Large intestine (tissue), 12 donors: ENCODE measurements at places on chromosomes 2 and 18. TPM values are rescaled to one million over a fixed set of nuclear protein-coding genes. Genes with fewer than 3 reads are reported as not detected.

GRCh38 chr2:109558076-109558882 lies 55.5 kb downstream of the SEPTIN10 start:
- DNase-seq: peak; percentile 67

DNA sequence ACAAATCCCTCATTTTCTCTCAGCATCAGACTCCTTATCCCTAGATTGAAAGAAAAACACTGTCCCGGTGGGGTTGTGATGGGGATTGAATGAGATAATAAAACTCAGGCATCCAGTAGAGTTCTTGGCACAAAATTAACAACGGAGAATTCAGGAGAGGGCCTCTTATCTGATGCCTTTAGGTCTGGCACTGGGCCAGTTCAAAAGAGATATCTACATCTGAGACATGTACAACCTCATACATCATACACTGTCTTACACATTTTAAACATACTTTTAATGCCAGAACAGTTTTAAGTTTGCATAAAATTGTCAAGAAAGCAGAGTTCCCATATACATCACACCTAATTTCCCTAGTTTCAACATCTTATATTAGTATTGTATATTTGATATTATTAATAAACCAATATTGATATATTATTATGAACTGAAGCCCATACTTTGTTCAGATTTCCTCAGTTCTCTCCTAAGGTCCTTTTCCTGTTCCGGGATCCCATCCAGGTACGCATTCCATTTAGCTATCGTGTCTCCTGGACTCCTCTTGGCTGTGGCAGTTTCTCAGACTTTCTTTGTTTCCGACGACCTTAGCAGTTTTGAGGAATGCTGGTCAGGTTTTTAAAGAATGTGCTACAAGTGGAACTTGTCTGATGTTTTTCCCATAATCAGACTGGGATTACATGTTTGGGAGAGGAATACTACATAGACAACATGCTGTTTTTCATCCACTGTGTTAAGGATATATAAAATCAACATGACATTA lies 27.8 kb downstream of the NXPH2 start:
- DNase-seq: no peak

DNA sequence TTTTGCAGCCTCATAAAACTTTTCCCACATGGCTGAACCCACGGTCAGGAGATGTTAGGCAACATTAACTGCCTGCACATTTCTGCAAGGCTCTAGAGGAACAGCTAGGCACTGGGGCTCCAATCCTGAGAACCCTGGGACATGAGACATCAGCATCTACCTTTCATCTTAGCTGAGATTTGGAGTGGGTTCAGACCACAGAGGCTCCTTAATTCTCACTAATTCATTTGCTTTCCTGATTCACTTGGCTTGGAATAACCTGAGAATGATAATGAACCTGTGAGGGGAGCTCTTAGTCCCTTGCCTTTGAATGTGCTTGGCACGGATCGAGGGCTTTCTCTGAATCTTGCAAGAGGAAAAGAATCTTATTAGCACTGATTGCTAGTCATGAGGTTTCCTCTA lies 266.2 kb downstream of the FIGN start:
- no peak for DNase-seq

DNA sequence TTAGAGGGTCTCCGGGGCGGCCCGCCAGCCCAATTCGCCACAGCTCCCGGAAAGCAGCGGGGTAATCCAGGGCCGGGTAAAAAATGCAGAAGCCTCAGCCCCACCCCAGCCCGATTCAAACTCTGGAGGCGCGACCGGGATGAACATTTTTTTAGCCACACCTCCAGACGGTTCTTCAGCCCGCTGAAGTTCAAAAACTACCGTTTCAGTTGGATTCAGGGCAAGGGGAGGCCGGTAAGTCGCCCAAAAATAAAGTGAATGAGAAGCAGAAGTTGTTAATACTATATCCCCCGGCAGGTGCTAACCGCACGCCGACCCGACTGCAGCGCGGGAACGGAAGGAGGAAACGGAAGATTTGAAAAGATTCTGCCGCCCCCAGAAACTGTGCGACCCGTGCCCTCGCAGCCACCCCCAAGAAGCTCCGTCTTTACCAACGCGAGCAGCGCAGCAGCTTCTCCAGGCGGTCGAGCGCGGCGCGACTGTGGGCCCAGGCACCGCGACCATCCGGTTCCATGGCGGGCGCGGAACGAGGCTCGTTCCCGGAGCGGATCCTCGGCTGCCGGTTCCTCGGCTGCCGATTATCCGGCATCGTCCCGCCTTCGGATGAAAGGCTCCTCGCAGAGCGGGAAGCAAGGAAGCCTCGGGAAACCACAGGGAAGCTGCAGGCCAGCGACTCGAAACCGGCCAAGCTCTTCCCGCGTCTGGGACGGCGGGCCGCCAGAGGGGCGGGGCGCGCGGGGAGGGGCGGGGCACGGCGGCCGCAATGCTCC lies at the start of gene BARD1:
Gene BARD1, minus strand, starts transcription at position 703 of the 770 bp plus-strand sequence. Its CDS starts 114 bp downstream, at position 589.
- no peak for DNase-seq

DNA sequence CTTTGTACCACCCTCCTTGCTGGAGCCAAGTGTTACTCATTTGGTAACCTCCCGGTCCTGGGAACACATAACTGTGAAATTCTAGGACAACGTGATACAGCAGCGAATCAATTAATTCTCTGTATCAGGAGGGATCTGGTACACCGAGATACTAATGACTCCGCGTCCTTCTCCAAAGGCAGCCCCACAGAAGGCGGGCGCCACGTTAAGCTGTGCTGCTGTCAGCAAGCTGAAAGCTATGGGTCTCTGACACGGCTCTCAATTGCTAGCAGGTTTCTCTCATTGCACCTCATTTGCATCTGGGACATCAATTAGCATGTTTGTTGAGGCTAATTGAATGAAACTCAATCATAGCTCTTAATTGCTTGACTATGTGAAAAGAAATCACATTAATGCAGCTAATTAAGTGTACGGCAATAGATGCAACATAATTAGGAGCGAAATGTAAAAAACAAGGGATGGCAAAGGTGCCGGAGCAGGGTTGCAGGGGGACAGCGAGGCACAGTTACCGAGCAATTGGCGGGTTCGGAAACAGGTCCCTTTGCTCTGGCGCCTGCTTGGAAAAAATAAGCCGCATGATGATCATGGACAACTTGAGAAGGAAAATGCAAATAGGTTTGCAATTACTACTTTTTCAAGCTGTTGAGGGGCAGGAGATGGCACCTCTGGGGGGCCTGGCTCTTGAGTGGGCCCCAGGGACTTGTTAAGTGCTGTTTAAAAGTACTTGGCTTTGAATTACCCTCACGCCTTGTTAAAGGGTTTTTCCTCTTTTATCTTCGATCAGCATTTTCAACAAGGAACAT lies 264.2 kb downstream of the GBX2 start:
- DNase-seq: no peak

DNA sequence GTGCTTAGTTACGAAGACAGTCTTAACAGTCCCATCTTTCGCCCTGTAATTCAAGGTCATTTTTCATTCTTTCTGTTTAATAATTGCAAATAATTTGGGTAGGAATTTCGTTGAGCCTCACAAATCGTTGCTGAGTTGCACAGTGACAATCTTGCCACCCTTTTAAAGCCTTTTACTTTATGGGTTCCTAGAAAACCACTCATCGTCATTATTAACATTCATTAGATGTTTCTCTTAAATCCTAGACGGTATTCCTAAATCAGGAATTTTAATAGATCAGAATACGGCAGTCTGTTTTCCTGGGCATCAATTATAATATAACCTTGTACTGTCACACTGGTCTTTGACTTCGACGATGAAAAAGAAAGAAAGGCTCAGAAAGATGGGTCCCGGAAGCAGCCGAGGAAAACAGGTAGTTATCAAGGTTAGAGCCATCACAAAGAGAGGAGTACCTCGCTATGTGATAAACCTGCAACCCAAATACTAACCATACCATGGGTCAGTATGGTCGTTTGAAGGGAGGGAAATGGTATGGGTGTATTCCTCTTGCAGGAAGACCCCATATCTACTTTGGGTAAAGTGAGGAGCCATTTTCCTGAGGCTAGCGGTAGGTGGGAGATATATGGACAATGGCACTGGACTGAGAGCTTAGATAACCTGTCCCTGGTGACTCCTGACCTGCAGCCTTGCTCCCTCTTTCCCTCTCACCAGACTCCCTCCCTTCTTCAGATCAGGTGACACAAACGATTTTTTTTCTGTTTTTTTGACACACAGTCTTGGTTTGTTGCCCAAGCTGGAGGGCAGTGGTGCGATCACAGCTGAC lies 981 bp upstream of the SF3B1 start:
- no peak for DNase-seq

GRCh38 chr2:6423944-6424343 lies 441.8 kb downstream of the CMPK2 start:
- no peak for DNase-seq

- DNase-seq: no peak
These were observed 67.3 kb downstream of the NDUFA10 start for GRCh38 chr2:239957681-239958472.

DNA sequence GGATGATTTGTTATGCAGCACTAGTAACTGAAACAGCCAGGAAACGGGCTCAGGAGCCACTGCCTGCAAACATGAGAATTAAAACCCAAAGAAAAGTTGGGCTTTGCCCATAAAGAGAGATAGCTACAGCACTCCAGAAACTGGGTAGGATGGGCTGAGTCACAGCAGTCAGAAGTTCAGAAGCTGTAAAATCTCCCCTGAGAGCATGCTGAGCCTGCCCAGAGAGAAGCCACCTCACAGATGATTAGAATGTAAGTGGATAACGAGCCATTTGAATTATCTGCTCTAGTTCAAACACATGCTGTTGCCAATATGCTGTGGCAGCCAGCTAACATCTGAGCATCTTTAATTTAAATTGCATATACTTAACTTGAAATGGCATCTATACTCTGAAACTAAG lies 388.1 kb upstream of the ACVR2A start:
- DNase-seq: peak; percentile 53

Gene ALK
- 1.5 TPM for polyA plus RNA-seq

Gene NTSR2
- not detected for polyA plus RNA-seq

Gene C1GALT1C1L
- 1.1 TPM for polyA plus RNA-seq

Gene SKOR2
- not detected for polyA plus RNA-seq

Gene CIDEA
- polyA plus RNA-seq: not detected

Gene CCDC93
- polyA plus RNA-seq: 42.1 TPM
